Activated CD4-positive, alpha-beta T cell treated with anti-CD3 and anti-CD28 coated beads, Interleukin-2, amount 10 ng/mL, durations not matched to agents 24 days and 14 days (primary cell): ENCODE measurements at places on chromosomes 1 and 21. TPM values are rescaled to one million over a fixed set of nuclear protein-coding genes. Genes with fewer than 3 reads are reported as not detected.

GRCh38 chr1:87000460-87000859 is 86.0 kb downstream of the HS2ST1 start:
- DNase-seq = no peak

GRCh38 chr1:202835548-202836072 is 24.9 kb downstream of the PCAT6 start:
- DNase-seq = peak; percentile 86

DNA sequence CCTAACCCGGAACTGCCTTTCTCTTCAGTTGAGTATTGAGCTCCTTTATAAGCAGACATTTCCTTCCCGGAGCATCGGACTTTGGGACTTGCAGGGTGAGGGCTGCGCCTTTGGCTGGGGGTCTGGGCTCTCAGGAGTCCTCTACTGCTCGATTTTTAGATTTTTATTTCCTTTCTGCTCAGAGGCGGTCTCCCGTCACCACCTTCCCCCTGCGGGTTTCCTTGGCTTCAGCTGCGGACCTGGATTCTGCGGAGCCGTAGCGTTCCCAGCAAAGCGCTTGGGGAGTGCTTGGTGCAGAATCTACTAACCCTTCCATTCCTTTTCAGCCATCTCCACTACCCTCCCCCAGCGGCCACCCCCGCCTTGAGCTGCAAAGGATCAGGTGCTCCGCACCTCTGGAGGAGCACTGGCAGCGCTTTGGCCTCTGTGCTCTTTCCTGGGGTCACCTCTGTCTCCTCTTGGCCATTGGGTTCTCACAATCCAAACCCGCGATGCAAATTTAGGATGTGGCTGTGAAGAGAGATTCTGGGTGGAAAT is 3.7 kb downstream of the OLIG2 start:
- DNase-seq = no peak

DNA sequence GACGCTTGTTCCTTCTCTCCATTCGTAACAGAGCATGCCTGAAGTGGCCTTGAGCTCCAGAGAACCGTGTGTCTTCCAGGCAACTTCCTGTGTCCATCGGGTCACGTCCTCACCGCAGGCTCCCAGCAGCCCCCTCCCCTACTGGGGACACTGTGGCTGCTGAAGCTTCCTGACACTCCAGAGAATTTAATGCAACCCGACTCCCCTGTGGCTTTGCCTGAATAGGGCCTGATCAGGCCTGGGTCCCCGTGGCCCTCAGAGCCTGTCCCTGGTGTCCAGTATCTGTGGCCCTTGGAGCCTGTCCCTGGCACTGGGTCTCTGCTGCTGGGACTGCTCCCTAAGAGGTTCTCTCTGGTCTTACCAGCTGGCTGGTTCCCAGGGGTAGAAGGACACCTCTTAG is 219.7 kb upstream of the VAMP3 start:
- DNase-seq = no peak

DNA sequence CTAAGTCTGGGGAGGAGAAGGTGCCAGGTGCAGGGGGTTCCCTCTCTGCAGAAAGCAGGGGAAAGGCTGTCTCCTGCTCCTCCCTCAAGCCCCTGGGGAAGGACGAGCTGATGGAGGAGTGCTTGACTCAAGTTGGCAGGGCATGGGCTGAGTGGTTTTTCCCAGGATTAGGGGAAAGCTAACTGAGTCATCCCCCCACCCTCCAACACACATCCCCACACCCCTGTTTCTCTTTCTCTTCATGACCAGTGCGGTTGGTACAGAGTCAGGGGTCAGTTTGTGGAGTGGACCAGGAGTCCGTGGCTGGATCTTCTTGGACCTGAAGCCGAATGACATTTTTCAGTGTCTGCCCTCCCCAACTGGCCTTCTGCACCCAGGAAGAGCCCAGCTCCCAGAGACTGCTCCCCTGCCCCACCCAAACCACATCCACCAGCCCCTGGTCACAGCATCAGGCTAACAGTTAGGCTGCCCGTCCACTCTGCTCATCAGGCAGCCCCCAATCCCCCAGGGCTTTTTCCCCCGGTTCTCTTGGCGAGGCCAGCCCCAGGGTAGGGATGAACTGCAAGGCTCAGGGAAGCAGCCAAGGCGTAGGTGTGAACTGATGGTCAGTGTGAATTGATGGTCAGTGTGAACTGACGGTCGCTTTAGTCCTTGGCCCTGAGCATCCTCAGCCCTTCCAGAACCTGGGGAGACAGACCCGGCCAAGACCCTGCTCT is 81.0 kb downstream of the PAX7 start:
- DNase-seq = no peak

- DNase-seq = no peak
Measured at GRCh38 chr1:206898089-206898914, 1.1 kb downstream of the IL24 start.

- no peak for DNase-seq
Measured at GRCh38 chr1:160772331-160772730, 23.6 kb upstream of the LY9 start.

GRCh38 chr1:166844791-166845190 is 5.5 kb downstream of the POGK start:
- DNase-seq = no peak

- DNase-seq = no peak
Measured at GRCh38 chr1:200028586-200029034, 1.1 kb downstream of the NR5A2 start.

GRCh38 chr1:214544791-214545190 is 6.6 kb downstream of the PTPN14 start:
- DNase-seq = no peak

- DNase-seq = no peak
Measured at GRCh38 chr1:99306644-99307043, 42.4 kb downstream of the PLPPR4 start.

- DNase-seq = no peak
Measured at GRCh38 chr1:119160866-119161265, 20.4 kb upstream of the WARS2 start.

DNA sequence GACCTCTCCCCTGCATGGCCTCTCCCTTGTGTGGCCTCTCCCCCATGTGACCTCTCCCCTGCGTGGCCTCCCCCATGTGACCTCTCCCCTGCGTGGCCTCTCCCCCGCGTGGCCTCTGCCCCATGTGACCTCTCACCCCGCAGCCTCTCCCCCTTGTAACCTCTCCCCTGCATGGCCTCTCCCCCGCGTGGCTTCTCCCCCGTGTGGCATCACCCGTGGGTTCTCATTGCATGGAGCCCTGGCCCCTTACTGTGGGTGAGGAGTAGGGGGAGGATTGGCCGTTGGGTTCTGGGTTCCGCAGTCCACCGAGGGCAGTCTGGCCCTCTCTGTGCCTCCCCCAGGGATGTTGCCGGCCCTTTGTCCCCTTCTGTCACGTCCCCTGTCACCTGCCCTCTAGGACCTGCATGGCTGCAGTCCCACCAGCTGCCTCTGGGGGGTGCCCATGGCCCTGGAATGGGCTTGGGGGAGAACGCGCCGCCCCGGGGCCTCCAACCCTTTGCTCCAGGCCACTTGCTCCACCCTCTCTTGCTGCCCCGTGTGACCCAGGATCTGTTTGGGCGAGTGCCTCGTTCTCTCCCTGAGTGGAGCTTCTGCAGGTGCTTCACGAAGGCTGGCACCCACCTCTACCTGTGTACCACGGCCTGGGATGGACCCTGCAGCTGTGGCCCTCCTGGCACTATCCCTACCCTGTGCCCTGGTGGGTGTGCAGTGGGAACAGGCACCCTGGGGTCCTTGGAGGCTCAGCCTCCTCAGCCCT is 21.3 kb downstream of the RRP1 start:
- peak; percentile 98 for DNase-seq

DNA sequence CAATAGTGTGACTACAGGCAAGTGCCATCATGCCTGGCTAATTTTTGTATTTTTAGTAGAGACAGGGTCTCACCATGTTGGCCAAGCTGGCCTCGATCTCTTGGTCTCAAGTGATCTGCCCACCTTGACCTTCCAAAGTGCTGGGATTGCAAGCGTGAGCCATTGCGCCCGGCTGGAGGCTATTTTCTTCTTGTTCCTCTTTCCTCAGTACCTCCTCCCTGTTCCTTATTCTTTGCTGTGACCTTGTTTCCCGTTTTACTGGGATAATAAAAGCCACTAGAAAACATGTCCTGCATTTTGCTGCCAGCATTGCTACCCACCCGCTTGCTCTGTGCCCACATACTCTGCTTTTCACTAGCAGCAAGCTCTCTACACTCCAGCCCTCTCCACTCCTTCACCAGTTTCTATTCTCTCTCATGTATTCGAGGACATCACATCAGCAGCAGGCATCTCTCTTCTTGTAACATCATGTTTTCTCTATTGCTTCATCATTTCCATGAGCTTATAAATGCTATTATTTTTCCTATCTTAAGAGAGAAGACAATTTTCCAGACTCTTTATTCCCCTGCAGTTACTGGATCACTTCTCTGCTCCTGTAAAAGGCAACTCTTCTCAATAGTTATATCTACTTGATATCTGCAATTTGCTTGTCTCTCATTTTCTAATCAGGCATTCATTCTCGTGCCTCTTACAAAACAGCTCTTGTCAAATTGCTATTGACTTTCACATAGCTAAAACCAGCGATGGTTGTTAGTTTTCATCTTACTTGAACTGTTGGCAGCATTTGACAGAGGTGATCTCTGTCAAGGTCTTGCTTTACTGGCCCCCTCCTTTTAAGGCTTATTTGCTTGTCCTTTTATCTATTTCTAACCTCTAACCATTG is 34.5 kb upstream of the C21orf91 start:
- DNase-seq = no peak

The THEMIS2 gene
- total RNA-seq = 24.5 and 27.7 TPM in 2 replicates

The POU3F1 gene
- total RNA-seq = 1.4 and 1.5 TPM in 2 replicates

The RSPO1 gene
- total RNA-seq = not detected in 2 replicates

The CFAP107 gene
- not detected in 2 replicates for total RNA-seq

The NOS1AP gene
- 0.17 TPM in 1 of 2 replicates, not detected in the other for total RNA-seq
